ENCODE measurements at places on chromosomes 16 and 17. TPM values are rescaled to one million over a fixed set of nuclear protein-coding genes. Genes with fewer than 3 reads are reported as not detected.

The TPSG1 gene
- total RNA-seq = not detected

The CFAP20 gene
- 23.4 TPM for total RNA-seq

The BCL6B gene
- 5.7 TPM for total RNA-seq

The TMEM204 gene
- total RNA-seq = 11.7 TPM

The PYY gene
- total RNA-seq = not detected

The MAP3K14 gene
- total RNA-seq = 7.8 TPM

The SMIM5 gene
- total RNA-seq = 0.25 TPM

The OR3A1 gene
- total RNA-seq = not detected

The KRT26 gene
- total RNA-seq = not detected

The PIK3R5 gene
- 7.8 TPM for total RNA-seq

The MEIOC gene
- not detected for total RNA-seq

The KRT40 gene
- total RNA-seq = not detected

The SNX20 gene
- 3.5 TPM for total RNA-seq

The TAT gene
- total RNA-seq = 484 TPM

The ACSM5 gene
- 4.2 TPM for total RNA-seq

The OR1A1 gene
- not detected for total RNA-seq

The FDXR gene
- total RNA-seq = 5.3 TPM

The ABI3 gene
- total RNA-seq = 4.9 TPM

The VAC14 gene
- 23.3 TPM for total RNA-seq

The TMUB2 gene
- total RNA-seq = 12.2 TPM

The SLC2A4 gene
- 10.6 TPM for total RNA-seq

The VASN gene
- total RNA-seq = 22.7 TPM

The SEPTIN12 gene
- not detected for total RNA-seq

The RRAD gene
- total RNA-seq = 0.14 TPM

The PLA2G10 gene
- total RNA-seq = not detected

The CSH2 gene
- not detected for total RNA-seq

The GCGR gene
- total RNA-seq = 72.0 TPM

The CYGB gene
- 1.6 TPM for total RNA-seq

The CDRT15L2 gene
- not detected for total RNA-seq

The CD300A gene
- 9.0 TPM for total RNA-seq

The KRT12 gene
- total RNA-seq = not detected

The IGF2BP1 gene
- total RNA-seq = 22.6 TPM

The RHBDL1 gene
- 0.84 TPM for total RNA-seq

The CCDC92B gene
- total RNA-seq = not detected

The TAC4 gene
- not detected for total RNA-seq

The HS3ST6 gene
- total RNA-seq = not detected

The ACOX1 gene
- total RNA-seq = 81.1 TPM

The KRTAP4-4 gene
- total RNA-seq = not detected

The EXOC3L1 gene
- 3.3 TPM for total RNA-seq

The KRTAP4-8 gene
- total RNA-seq = not detected

The NLGN2 gene
- total RNA-seq = 0.47 TPM

The KREMEN2 gene
- total RNA-seq = not detected

The KRT33A gene
- not detected for total RNA-seq

The KRT17 gene
- total RNA-seq = not detected

The ELMO3 gene
- 3.8 TPM for total RNA-seq

The ADAM11 gene
- 0.08 TPM for total RNA-seq

The TEX14 gene
- 0.17 TPM for total RNA-seq

The KRTAP2-3 gene
- not detected for total RNA-seq

The PRDM7 gene
- total RNA-seq = not detected

The IRF8 gene
- 25.8 TPM for total RNA-seq
